NCI-H1694 treated with DMSO at 0.1 percent for 48 hours (cell line): ENCODE measurements at places on chromosomes 3 and 15.

DNA sequence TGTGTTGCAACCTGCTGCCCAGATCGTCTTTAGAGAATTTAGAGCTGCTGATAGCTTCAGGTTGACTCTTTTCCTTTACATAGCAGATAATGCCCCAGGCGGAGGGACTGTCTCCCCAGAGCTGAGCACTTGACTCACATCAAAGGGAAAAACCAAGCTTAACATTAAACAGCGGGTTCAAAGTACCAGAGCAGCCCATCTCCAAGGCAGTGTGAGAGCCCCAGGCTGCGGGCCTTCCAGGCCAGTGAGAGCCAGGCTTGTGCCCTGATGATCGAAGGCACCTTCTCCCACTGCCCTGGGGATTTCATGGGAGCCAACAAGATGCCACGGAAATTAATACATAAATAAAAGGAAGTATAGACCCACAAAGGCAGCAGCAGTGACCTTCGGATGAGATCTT lies 275.6 kb downstream of the XXYLT1 start:
- DNase-seq: no peak

DNA sequence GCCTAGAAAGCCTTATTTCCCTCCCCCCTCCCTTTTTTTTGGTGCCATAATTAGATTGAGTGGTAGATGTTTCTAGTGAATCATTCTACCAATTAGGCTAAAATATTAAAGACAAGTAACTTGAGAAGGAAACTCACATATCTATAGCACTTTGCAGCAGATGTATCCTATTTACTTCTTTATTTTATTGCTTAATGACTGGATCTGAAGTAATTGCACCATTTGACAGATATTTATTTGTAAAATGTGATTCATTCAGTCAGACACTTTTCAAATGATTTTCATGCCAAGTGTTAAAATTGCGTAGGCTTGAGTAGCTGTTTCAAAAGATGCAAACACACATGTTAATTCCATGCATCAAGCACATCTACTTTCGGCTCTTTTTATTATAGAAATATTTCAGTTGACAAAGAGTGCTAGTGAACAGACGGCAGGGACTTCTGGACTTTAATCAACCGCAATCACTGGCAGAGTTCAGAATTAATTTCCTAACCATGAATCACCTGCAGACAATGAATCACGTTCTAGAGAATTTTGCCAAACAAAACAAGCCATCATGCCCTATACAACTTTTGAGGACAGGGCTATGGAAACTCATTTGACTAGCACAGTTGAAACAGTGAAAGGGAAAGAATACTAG lies 636.8 kb downstream of the MECOM start:
- no peak for DNase-seq

GRCh38 chr3:12117473-12117872 lies 41.2 kb downstream of the TIMP4 start:
- DNase-seq: no peak

DNA sequence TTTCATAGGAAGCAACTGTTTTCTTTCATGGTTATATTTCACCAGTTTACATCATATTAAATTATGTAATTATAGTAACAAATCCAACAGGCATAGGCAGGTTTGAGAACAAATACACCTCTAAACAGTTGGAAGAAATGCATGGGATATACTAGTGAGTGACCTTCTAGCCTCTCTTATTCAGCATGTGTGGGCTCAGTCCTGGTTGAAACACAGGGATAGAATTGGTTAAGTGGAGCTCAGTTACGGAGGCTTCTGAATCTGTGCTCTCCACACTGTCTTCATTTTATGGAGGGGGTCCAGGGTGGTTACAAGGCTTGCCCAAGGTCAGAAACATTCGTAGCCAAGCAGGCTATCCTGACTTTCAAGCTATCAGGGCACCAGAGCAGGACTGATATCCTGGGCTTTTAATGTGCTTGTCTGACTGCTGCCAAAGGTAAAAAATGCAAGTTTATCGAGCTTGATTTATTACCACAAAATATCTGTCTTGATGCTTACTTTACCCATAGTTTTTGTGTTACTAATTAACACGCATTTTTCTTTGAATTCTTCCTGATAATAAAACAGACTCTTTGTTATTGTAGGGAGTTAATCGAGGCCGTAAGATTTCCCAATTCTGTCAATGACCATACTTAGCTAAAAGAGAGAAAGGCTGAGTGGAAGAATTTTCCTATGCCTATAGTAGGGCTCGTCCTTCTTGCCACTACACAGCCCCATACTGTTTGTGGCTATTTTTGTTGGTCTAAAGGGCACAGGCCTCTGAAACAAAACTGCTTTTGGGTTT lies 89.6 kb downstream of the FILIP1L start:
- no peak for DNase-seq

DNA sequence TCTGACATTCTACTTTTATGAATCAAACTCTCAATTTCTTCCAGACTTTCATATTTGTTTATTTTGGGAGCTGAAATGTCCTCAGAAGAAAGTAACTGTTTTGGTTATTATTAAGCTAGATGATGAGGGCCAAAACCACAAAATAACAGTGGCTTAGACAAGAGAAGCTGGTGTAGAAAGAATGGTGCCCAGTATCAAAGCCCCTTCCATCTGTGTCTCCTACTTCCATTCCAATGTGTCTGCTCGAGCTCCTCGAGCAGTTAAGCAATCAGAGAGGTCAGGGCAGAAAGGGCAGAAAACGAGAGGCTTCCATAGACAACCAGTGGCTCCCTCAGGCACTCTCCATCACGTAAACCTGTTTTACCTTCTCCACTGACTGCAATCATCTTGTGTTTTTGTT lies 59.7 kb upstream of the MAGI1 start:
- no peak for DNase-seq
